BJ (cell line): ENCODE measurements at places on chromosomes 12 and 14. TPM values are rescaled to one million over a fixed set of nuclear protein-coding genes. Genes with fewer than 3 reads are reported as not detected.

DNA sequence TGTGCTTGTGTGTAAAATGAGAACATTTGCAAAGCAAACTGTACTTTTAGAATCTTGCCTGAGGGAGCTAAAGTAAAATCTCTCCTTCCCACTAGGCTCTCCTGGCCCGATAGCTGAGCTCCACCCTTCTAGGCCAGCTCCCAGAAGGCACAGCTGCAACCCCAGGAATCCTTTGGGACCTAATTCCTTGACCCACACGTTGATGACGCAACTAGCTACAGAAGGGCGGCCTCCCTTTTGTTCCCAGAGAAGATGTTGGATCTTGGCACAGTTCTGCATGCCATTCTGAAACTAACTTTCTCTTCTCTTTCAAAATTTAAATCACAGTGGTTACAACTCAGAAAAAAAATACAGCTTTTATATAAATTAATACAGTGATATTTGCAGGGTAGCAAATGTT, 268.1 kb downstream of the EGLN3 start:
- no peak for DNase-seq

DNA sequence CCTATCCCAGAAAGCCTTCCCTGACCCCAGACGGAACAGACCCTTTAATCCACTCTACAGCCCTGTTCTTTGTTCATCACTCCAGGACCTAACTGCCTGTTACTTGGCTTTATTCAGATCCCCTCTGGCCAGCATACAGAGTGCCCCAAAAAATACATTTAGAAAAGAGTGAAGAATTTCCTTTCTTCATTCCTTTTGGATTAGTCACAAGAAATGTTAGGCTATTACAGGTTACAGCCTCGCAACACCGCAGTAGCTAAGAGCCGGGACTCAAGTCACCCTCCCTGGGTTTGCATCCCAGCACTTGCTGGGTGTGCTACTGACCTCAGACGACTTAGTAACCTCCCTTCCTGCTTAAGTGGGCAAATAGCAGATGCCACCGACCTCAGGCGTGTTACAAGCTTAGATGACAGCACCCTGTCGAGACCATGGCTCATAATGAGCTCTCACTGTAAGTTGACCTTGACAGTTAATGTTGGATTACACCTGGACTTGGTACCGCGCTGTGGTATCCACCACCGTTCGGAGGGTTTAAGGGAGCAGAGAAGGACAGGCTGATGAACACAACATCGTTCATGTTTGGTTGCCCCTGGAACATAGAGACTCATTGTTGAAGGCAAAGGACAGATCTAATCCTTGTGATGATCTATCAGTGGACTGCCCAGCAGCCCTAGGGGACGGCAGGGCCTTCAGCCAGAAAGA, 12.9 kb downstream of the GLRX5 start:
- no peak for DNase-seq

- no peak for DNase-seq
Observed at GRCh38 chr12:4302881-4303280, 18.1 kb upstream of the TIGAR start.

DNA sequence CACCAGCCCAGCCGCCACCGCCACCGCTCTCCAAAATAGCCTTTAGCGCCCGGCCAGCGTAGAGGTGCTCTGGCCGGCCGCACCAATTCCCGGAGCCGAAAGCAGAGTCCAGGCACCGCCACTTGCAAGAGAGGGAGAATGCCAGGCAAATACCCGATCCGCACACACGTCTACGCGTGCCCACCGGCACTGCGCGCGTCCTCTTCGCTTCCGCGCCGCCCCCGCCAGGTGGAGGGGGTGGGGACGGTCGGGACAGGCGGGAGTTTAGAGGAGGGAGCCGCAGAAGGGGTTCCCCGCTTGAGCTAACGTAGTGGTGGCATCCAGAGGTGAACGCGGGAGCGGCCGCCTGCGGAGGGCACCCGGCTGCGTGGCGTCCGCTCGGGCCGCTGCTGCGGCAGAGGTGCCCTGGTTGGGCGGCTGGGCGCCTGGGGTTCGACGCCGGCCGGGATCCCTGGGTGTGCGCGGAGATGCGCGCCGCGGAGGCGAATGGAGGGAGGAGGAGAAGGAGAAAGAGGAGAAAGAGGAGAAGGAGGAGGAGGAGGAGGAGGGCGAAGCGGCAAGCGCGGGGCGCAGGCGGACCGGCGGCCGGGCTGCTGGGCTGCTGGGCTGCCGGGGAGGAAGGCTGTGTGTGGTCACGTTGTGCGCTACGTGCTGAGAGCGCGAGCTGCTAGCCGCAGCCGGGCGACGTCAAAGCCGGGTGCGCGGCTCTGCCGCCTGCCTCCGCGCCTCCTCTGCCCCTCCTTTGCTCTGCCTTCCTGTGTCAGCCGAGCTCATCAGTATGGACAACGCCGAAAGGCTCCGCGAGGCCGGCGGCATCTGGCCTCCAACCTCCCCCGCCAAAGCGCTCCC, at the start of gene MDGA2:
Gene MDGA2 (minus strand): TSS at position 140 of the 849 bp plus-strand sequence.
- DNase-seq = no peak

FBXW8 gene
- 23.2 and 27.3 TPM in 2 replicates for polyA plus RNA-seq

GRCh38 chr14:53924753-53925152, 31.9 kb downstream of the BMP4 start:
- DNase-seq = peak; percentile 88

KIF5A gene
- 0.50 and 0.64 TPM in 2 replicates for polyA plus RNA-seq

DNA sequence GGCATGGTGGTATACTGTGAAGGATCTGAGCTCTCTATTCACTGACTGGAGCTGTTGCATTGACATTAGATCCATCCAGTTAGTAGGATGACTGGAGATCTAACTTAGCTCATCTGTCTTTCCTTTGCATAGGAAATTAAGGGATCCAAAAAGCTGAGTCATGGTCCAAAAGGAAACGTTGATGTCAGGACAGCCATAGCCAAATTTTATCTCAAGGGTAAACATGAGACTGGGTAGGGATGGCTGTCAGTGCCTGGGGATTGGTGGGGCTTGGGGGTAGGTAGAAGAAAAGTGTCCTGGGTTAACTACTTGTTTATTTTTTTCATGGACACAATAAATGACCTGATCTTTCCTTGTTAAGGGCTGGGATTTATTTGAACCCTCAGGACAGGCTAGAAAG, 4.6 kb downstream of the FAM177A1 start:
- peak; percentile 14 for DNase-seq

ARL6IP4 gene
- 166 and 190 TPM in 2 replicates for polyA plus RNA-seq

GRCh38 chr14:24535737-24536136, 27.7 kb upstream of the CMA1 start:
- no peak for DNase-seq

RIPK3 gene
- 4.3 and 4.4 TPM in 2 replicates for polyA plus RNA-seq

CCDC196 gene
- not detected in 2 replicates for polyA plus RNA-seq

DNA sequence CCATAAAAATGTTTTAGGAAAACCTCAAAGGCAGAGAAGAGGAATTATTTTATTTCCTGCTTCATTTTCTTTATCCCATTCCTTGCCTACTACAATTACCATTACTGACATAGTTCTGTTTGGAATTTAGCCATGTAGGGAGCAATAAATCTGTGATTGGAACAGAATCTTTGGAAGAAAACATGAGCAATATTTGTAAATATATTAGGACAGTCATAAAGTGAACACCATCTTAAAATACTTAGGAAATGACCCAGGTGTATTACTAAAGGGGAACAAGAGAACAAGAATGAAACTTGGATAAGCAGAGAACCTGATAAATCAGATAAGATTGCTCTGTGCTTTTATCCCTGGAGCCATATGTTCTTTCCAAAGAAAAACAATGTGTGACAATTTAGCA, 1326.0 kb upstream of the FLRT2 start:
- no peak for DNase-seq

TBX5 gene
- polyA plus RNA-seq = 29.1 and 30.8 TPM in 2 replicates
